ENCODE measurements at places on chromosomes 7 and 10.

- DNase-seq = peak; percentile 32
These were observed 36.7 kb upstream of the UBE2H start for GRCh38 chr7:129989466-129989865.

DNA sequence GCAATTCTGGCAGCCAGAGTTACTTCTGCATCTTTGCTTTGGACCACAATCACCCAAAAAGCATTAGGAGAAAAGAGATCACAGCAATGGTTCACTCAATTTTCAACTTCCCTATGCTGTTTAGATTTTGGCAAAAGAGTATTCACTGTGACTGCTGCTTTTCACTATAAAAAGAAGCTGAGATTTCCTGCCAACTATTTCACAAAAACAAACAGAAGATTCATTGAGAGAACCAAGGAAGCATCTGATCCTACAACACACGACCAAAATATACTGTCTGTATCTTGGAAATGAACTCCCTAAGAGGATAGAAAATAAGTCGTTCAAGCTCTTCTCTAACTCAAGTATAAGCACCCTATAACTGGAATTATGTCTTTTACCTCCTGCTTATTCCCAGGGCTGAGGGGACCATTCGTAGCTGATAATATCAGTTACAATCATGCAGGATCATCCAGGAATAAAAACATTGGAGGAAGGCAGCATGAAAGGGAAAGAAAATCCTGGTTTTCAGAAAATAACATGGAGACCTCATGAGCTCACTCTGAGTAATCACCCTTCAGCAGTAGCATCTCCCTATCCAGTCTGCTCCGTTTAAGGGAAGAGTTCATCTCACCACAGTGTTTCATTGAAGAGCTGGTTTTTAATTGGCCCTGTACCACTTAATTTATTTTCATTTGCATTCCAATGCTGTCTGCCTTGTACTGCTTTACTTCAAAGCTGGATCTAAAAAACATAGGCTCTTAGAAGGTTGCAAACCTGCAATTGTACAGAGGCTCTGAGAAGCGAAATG, 256.2 kb downstream of the PAXIP1 start:
- DNase-seq = no peak

- DNase-seq = peak; percentile 25
These were observed 7.1 kb downstream of the CRYGN start for GRCh38 chr7:151432658-151433521.

GRCh38 chr7:69597278-69598076, 798 bp upstream of the AUTS2 start:
- DNase-seq = no peak

- DNase-seq = no peak
These were observed 28.9 kb downstream of the HIPK2 start for GRCh38 chr7:139748941-139749340.

GRCh38 chr10:29132551-29133111, 156.2 kb upstream of the LYZL1 start:
- no peak for DNase-seq

DNA sequence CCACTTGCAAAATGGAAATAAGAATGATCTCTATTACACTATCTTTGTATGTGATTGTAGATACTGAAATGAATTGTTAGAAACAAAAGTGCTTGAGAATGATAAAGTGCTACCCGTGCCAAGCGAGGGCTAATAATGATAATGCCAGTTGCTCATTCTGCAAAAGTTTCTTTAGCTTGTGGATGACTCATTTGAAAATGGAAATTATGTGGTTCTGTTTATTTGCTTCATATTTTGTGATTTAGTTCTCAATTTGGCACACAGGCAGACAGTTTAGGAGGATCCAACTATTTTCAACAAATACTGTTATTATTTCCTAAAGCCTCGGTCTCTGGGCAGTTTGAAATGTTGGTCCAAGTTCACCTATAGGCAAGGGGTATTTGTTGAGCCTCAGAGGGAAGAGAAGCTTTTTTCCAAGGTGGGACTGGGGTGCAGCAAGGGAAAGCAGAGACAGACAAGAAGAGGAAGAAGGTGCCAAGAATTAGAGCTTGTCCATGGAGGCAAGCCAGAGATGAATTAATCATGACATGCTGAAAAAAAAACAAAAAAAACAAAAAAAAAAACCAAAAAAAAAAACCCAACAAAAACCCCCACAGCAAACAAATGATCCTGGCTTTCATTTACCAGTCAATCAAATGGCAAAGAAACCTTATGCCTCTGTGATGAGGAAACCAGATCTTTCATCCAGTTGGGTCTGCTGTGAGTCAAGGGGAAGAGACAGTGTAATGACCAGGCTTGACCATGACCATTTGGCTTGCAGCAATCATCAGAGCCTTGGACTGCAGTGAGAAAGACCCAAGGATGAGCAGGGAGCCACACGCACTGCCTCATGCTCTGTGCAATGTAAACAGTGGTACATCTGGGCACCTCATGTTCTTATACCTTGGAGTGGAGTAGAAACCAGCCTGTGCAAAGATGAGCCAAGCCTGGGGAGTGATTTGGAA, 285.0 kb upstream of the HABP2 start:
- no peak for DNase-seq

- DNase-seq = no peak
These were observed 151.5 kb upstream of the KAT6B start for GRCh38 chr10:74674927-74675326.

GRCh38 chr7:137634356-137634755, 212.4 kb downstream of the DGKI start:
- DNase-seq = no peak

GRCh38 chr7:129205987-129206785, 17.8 kb downstream of the SMO start:
- no peak for DNase-seq

- DNase-seq = no peak
These were observed 109.0 kb downstream of the EBF3 start for GRCh38 chr10:129854796-129855705.

DNA sequence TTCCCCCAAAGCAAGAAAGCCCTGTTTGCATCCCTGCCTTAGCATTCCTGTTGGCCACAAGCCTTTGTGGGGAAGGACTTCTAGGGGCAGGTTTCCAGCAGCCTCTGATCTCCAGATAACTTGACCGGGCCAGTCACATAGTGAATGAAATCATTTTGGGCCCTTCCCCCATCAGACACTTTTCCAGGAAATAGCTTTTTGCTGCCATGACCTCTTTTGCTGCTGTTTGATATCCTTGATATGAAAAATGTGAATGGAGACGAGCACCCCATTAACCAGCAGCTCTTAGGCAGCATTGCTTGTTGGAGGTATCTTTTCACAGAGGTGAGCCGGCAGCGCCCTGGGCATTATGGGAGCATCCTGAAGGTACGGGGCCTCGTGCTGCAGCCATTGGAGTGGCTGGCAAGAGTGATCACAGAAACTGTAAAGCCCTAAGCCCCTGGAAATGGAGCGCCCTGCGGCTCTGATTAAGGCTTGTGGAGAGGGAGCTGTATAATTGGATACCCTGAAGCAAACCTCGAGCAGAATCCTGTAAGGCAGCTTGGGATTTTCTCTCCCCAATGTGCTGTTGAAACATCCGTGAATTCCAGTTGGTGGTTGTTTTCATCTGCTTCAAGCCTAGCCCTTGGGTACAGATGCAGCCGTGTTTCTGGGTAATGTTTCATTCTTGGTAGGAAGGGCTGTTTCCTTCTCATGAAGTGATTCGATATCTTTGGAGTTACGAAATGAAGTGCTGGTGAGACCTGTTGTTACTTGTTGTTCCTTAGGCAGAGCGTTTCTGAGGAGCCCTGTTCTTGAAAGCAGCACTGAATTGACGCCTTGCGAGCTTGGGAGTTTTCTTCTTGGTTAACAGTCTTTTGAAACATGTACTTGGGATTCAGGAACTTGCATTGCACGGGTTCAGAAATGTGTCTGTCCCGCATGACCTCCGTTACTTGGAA, 179.0 kb downstream of the PTEN start:
- DNase-seq = no peak

DNA sequence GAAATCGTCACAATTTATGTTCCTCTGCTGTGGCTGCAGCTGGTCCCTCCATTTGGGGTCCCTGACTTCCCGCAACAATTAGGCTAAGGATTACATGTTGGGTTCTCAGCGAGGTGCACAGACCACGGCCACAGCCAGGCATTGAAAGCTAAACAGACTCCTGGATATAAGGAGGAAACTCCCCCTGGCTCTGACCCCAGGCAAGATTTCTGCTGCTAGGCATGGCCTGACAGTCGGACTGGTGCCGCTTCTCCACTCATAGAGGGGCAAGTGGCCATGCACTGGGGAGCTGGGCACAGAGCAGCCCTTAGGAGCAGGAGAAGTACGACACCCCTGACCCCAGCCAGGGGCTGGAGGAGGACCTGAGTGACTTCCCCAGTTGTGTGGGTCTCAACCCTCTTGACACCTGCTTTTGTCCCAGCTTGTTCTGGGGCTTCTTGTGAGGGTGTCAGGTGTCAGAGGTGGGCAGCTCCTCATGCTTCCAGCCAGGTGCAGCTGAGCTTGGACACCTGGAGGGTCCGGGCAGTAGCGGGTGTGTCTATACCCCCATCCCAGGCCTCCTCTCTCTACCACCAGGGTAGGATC, 38.3 kb downstream of the TSPAN15 start:
- no peak for DNase-seq

DNA sequence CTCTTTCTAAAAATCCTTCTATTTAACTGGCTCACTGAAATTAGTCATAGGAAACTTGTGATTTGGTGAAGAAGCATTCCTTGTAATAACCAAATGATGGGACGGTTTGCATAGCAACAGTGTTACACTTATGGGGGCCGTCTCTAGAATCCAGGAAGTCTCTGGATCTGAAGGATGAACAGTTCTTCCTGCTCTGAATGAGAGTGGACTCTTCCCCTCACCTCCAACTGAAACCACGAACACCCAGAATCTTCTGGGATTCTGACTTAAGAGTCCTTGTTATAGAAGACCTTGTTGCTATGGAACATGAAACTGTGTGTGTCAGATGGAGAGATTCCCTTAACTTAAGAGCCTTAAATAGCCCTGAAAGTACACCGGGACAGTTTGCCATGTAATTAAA, 23.2 kb downstream of the NOLC1 start:
- no peak for DNase-seq

DNA sequence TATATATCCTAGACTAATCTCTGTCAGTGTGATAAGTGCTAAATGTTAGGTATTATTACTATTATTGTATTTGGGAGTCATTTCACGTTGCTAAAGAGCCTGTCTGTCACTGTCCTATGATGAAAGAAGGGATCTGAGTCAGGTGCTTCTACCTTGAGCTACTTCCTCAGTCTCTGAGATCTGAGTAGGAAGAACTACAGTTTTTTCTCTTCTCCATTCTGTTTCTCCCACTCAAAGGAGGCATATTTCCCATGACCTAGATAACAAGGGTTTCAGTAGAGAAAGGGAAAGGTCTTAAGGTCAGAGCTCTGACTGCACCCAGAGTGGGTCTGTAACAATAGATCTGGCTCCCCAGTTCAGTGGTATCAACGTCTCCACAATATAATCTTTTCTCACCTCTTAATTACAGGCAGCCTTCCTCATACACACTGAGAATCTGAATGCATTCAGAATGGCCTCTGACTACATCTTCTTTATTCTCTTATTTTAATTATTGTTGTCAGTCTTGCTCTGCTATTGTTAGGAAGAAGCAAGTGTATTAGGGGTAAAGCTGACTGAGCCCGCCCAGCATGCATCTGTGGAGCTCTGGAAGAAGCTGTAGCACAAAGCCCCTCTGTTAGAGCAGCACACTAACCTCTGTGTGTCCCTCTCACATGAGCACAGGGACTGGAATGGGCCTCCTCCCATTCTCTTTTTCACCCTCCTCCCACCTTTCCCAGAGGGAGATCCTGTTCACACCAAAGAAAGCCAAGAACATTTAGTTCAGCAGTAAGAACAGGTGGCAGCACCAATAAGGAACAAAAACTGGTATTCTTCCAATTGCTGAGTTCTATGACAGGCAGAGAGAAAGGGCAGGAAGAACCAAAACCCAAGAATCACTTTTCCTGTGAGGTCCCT, 38.1 kb downstream of the USP54 start:
- no peak for DNase-seq

DNA sequence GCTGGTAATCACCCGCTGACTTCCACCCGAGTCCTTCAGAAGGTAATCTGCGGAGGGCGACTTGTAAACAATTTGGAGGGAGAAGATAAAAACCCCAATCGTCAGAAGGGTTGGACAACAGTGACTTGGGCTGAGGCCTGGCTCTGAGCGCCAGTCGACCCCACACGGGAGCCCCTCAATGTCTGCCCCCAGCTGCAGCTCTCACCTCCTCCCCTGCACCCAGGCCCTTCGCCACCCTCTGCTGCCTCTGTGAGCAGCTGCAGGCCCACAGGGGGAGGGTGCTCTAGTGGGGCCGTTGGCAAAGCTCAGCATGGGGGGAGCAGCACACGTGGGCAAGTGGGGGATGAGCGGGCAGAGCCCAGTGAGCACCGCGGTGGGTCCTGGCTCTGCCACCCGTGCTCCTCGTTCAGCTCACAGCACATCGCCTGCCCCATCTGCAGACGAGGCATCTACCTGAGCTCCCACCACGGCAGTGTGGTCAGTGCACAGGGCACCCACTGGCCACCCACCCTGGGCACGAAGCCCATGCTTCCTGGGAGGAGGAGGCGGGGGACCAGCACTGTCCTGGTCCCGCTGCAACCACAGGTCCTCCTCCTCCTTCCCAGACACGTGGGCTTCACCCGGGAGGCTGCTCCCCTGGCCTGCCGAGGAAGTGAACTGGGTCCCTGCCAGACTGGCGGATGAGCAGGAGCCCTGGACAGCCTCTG, 280.5 kb downstream of the ELFN1 start:
- DNase-seq = no peak

DNA sequence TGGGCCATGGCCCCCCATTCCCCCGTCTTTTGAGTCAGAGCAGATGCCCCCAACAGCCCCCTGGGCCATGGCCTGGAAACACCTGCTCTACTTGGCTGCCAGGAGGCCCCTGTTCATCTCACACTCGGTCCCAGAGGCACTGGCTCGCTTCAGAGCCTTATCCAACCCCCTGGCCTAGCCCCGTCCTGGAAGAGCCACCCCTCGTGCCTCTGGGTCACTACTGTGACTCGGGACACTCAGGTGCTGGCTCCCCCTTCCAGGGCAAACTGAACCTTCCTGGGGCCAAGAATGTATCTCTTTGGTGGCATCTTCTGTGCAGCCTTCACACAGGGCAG, 7.0 kb downstream of the POLR2J start:
- DNase-seq = no peak

- no peak for DNase-seq
These were observed 314.9 kb downstream of the RPS24 start for GRCh38 chr10:78348411-78349164.

- DNase-seq = peak; percentile 7
These were observed 37.2 kb downstream of the ERLIN1 start for GRCh38 chr10:100148353-100149211.

Data from stimulated activated CD8-positive, alpha-beta memory T cell treated with anti-CD3 and anti-CD28 coated beads, Interleukin-7, amount 100 ng/mL, for 24 hours (primary cell).